ENCODE measurements at places on chromosomes 13 and 19. TPM values are rescaled to one million over a fixed set of nuclear protein-coding genes. Genes with fewer than 3 reads are reported as not detected.

The AMER2 gene
- 0.14 TPM for total RNA-seq

The TTYH1 gene
- 50.7 TPM for total RNA-seq

GRCh38 chr13:113765564-113765910 is 6.5 kb downstream of the TMEM255B start:
- DNase-seq = no peak

DNA sequence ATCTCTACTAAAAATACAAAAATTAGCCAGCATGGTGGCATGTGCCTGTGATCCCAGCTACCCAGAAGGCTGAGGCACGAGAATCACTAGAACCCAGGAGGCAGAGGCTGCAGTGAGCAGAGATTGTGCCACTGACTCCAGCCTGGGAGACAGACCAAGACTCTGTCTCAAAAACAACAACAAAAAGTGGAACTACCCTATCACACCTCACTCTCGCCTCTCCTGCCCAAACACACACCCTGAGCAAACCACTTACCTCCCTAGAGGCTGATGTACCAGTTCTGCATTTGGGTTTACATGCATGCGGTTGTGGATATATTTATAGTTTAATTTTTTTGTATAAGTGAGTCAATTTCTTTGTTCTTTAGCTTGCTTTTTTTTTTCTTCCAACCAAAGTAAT is 7.7 kb upstream of the PTOV1 start:
- no peak for DNase-seq

The PTPRH gene
- 3.9 TPM for total RNA-seq

DNA sequence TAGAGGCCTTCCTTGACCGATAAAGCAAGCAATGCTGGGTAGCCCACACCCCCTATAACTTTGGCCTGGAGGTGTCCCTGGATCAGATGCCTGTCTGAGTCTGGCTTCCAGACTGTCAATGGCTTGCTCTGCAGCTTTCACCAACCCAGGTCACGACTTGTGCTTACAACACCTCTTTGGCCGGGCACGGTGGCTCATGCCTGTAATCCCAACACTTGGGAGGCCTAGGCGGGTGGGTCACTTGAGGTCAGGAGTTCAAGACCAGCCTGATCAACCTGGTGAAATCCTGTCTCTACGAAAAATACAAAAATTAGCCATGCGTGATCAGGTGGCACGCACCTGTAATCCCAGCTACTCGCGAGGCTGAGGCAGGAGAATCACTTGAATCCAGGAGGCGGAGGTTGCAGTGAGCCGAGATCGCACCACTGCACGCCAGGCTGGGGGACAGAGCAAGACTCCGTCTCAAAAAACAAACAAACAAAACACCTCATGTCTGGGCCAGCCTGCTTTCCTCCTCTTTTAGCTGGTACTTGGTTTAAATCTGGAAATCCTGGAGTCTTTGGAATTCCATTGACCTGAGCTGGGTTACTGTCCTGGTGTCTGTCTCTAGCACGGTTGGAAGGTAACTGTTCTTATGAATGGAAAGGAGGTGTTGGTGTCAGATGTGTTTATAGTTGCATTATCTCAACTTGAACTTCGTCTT is 10.3 kb upstream of the GARRE1 start:
- no peak for DNase-seq

GRCh38 chr19:40377876-40378385 is 12.1 kb downstream of the HIPK4 start:
- DNase-seq = no peak

GRCh38 chr13:43240278-43240677 is 216.9 kb downstream of the DNAJC15 start:
- no peak for DNase-seq

- DNase-seq = no peak
Observed at GRCh38 chr13:75847588-75847987, 211.5 kb downstream of the LMO7 start.

The C19orf81 gene
- 3.7 TPM for total RNA-seq

- no peak for DNase-seq
Observed at GRCh38 chr19:10431943-10432735, 11.8 kb downstream of the PDE4A start.

- DNase-seq = no peak
Observed at GRCh38 chr19:40862785-40863184, 12.5 kb upstream of the CYP2A6 start.

Data from type B pancreatic cell (in vitro differentiated cells).